ENCODE measurements at places on chromosomes 7 and 10.

DNA sequence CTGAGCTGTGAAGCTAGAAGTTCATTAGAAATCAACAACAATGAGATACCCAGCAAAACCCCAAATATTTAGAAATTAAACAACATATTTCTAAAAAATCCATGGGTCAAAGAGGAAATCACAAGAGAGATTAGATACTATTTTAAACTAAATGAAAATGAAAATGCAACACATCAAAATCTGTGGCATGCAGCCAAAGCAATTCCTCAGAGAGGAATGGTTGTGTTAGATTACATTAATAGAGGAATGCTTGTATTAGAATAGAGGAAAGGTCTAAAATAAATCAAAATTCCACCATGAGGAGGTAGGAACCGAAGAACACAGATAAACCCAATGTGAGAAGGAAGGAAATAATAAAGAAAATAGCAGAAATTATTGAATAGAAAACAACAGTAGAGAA is 642.1 kb upstream of the GALNT17 start:
- DNase-seq, result no peak

- DNase-seq, result no peak
Observed at GRCh38 chr7:1158203-1159126, 1.5 kb downstream of the ZFAND2A start.

- no peak for DNase-seq
Observed at GRCh38 chr10:71846816-71847215, 4.2 kb downstream of the PSAP start.

DNA sequence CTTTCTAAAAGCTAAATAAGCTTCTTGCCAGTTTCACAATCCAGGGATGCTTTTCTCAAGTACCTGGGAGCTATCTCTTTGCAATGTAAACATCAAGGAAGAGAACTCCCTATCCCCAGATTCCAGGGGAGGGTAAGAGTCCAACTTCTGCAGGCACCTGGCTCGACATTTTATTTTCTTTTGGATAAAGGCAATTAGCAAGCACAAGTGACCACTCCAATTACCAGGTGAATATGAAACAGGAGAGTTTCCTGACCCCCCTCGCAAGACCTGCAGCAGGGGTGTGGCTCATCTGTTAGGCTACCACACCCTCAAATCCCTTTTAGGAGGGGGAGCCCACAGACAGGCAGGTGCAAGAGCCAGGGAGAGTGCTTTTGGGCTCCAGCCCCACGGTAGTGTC is 28.6 kb upstream of the LANCL2 start:
- no peak for DNase-seq

DNA sequence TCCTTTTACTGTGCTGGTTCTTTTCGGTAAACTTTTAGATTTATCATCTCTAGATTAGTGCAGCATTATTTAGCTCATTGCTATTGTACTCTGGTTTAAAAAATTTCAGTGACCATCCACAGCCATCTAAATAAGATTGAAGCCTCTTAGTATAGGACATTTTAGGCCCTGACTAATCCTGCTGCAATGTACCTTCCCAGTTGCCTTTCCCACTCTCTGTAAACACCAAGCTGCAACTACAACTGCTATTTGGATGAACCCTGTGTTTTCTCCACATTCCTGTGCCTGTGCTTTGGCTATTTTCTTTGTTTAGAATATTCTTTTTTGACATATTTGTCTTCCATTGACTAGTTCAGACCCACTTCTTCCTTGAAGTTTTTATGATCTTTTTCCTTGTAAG is 314.6 kb downstream of the AUTS2 start:
- peak; percentile 15 for DNase-seq

DNA sequence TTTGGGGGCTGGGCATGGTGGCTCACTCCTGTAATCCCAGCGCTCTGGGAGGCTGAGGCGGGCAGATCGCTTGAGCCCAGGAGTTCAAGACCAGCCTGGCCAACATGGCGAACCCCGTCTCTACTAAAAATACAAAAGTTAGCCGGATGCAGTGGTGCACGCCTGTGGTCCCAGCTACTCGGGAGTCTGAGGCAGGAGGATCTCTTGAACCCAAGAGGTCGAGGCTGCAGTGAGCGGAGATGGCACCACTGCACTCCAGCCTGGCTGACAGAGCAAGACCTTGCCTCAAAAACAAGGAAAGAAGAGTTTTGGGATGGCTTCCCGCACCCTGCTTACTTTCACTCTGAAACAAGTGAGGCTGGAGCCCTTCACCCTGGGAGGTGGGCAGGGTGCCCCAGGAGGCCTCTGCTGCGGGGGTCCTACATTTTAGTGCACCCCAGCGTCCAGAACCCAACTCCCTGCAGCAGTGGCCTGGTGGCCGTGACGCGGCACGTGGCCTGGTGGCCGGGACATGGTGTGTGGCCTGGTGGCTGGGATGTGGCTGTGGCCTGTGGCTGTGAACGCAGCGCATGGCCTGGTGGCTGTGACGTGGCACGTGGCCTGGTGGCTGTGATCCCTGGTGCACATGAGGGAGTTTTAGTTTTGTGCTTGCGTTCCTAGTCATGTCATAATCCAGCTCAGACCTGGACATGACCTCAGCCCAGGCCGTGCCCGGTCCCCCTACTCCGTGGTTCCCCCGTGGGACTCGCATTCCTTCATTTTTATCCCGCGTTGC is 9.3 kb downstream of the KNDC1 start:
- DNase-seq, result no peak

DNA sequence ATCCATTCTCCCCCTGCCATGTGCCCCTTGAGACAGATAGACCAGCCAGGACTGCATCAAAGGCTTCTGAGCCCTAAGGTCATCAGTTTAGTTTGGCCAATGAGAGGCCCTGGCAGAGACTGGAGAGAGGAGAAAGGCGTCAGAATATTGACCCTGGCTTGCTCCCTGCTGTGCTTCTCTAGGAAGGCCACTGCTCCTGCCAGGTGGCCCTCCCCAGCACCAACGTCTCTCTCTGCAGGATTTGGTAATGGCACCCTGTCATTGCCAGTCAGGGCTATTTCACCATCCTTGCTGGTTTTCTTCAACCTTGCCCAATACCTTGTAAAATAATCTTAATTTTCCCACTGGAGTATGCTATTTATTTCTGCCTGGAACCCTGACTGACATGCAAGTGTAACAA is 38.8 kb upstream of the ZRANB1 start:
- DNase-seq, result no peak

GRCh38 chr10:98642281-98642680 is 195.5 kb upstream of the HPS1 start:
- DNase-seq, result no peak

DNA sequence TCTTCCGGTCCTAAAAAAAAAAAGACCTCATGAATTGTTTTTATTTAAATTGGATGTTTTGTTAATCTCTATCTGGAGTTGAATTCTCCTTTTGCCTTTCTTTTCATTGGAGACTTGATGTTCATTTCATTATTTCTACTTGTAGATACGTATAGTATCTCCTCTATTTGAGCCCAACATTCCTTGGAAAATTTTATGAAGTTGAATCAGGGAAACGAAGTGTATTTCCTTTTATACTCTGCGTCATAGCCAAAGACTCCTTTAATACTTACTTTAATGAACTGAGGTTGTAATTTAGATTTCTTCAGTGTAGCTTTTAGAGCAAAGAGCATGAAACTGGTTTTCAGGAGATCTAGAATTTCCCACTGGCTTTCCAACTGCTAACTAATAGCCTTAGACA is 132.4 kb downstream of the KIAA1217 start:
- DNase-seq, result peak; percentile 31

GRCh38 chr7:2527505-2528467 is 8.2 kb downstream of the LFNG start:
- peak; percentile 80 for DNase-seq

DNA sequence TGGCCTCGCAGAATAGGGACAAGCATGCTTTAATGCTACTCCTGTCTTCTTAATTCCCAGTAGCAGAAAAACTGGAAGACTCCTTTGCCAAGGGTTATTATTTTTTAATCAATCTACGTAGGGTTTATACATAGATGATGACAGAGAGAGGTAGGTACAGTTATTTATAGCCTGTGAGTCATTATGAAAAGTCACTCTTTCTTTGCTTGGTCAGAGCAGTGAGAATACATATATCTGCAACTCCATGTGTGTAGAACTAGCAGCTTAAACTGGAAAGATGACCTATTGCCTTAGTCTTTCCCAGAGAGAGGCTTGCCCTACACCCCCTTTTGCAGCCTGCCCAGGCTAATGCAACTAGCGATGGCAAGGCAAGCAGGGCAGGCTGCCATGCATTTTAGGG is 1050.6 kb downstream of the NRG3 start:
- DNase-seq, result peak; percentile 24

- DNase-seq, result no peak
Observed at GRCh38 chr10:14703631-14704001, 71.1 kb downstream of the FAM107B start.

DNA sequence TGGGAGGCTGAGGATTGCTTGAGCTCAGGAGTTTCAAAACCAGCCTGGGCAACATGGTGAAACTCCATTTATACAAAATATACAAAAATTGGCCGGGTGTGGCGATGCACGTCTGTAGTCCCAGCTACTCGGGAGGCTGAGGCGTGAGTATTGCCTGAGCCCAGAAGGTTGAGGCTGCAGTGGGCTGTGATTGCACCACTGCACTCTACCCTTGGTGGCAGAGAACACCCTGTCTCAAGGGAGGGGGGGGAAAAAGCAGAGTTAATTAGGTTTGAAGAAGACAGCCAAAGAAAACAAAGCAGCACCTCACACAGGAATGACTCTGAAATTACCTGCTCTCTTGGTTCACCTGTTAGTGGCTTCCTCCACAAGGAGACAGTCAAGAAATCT is 110.0 kb downstream of the EEPD1 start:
- no peak for DNase-seq

DNA sequence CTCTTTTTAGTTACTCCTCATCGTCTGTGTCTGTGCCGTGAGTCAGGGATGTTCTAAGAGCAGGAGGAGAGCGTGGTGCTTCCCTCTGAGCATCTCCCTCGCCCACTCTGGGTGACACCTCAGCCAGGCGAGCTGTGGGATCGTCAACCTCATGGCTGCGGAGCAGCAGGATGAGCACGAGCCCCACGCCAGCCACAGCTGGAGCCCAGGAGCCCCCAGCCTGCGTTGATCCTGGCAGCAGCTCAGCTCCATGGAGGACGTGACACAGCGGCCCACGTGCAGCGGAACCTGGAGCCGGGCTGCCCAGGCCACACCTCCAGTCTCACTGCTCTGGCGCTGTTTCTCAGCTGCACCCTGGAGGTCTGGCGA is 512.0 kb downstream of the PTPRN2 start:
- no peak for DNase-seq

DNA sequence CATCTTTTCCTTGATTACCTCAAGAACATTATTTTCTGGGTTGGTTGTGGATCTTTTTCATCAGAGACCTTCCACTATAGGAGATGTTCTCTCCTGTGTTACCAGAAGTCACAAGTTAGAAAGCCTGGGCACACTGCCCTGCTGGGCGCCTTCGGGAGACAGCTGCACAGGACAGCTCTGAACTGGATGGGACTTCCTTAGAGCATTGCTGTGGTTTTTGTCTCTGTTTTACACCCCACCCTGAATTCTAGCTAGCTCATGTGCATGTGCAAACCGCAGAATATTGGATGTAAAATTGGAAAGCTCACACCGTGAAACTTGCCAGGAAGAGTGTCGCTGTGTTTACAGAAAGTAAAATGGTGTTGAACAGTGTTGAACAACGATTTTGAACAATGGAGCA is 54.4 kb upstream of the SEC61G start:
- peak; percentile 14 for DNase-seq

DNA sequence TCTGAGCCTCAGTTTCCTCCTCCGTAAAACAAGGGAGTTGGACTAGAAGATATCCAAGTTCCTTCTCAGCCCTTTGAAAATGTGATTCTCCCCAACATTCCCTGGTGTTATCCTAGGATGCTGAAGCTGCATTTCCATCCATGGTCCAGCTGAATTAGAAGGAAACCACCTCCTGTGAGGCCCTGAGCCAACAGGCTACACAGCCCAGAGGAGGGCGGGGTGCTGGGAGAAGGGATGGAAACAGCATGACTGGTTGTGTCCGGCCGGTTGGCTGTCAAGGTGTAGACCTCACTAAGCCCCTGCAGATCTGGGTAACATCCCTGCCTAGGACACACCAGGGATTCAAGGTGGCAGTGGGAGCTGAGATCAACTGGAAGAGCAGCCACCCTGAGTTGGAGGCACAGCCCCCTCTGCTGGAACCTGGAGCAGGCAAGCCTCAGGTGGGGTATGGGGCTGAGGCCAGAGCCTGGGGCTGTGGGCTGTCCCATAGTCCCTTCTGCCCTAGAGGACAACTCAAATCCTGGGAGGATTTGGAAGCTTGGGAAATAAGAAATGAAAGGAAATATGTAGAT is 72.0 kb downstream of the PAX2 start:
- DNase-seq, result no peak

- DNase-seq, result no peak
Observed at GRCh38 chr10:43210556-43210955, 56.3 kb downstream of the RASGEF1A start.

DNA sequence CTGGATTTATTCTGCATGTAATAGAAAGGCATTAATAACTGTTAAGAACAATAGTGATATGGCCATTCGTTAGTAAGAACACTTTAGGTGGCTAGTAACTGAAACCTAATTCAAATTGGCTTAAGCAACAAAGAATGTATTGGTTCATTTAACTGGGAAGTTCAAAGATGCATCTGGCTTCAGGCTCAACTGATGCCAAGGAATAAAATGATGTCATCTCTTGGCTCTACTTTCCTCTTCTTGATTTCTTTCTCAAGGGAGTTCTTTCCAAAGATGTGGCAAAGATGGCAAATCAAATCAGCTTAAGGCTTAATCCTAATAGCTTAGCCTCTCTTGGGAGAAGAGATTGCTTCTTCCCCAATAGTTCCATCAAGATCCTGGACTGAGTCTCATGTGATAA is 51.6 kb downstream of the PIK3CG start:
- peak; percentile 47 for DNase-seq

- no peak for DNase-seq
Observed at GRCh38 chr7:16826060-16826459, 21.3 kb upstream of the AGR2 start.

GRCh38 chr10:59177836-59178235 is 1.4 kb downstream of the PHYHIPL start:
- DNase-seq, result no peak

DNA sequence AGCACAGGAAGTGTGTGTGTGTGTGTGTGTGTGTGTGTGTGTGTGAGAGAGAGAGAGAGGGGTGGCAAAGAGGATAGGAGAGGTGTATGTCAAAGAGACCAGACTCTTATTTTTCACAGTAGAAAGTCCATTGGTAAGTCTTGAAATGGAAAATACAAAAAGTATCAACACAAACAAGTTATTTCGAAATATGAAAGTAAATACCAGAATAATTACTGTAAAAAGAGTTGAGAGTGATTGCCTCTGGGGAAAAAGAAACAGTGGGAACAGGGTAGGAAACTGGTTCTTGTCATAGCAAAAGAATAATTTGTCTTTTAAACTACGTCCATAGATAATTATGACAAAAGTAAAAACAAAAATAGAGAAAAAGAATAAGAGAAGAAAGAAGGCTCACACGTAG is 29.0 kb upstream of the EIF5AL1 start:
- peak; percentile 48 for DNase-seq

DNA sequence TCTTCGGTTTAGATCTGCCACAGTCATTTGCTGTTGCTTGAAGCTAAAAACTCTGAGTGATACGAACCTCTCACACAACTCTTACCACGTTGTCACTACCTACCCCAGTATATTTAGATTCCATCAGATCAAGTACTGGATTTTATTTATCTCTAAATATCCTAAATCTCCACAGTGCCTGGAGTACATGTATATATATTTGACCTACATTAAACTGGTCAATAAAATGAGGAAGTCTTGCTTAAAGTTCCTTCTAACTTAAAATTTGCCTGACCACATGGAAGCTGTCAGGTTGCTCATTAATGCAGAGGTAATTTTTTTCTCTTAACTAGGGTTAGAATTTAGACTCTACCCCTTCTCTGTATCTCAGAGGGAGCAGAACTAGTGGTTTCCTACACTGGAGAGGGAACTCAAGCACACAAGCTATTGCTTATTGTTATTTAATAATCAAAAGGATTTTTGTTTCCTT is 3.1 kb upstream of the MACC1 start:
- no peak for DNase-seq
